ENCODE measurements at places on chromosomes 12 and 14.

- DNase-seq, result peak; percentile 35
Observed at GRCh38 chr12:115916910-115917668, 360.4 kb downstream of the MED13L start.

DNA sequence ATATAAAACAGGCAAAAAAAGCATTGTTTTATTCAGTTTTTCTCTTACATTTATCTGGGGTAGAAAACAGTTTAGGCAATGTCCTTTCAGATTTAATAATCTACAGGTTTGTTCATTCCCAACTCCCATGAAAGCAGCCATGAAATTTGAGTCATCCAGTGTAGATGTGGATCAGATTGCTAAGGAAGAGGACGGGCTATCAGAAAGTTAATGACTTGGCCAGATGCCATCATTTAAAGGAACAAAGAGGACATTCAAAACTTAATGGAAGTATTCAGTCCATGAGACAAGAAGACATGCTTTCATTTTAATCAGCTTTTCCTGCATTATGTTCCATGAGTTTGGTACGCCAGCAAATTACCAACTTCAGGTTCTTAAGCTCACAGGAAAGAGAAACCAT is 31.1 kb upstream of the POC1B start:
- DNase-seq, result no peak

- DNase-seq, result no peak
Observed at GRCh38 chr12:14167005-14167628, 185.7 kb upstream of the GRIN2B start.

GRCh38 chr12:43551971-43552559 is at the start of gene ADAMTS20:
ADAMTS20 (minus strand) TSS chr12:43552203; CDS start chr12:43551921, 282 bp downstream.
- DNase-seq, result no peak

DNA sequence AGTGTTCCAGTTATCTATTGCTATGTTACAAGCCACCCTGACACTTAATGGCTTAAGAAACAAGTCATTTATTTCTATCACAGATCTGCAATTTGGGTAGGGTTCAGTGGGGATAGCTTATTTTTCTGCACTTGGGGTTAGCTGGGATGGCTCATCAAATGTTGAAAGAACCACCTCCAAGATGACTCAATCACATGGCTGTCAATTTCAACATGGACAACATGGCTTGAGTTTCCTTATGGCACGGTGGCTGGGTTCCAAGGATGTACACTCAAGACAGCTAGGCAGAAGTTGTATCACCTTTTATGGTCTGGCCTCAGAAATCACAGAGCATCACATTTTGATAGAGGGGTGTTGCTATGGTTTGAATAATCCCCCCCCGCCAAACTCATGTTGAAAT is 24.5 kb upstream of the IGF1 start:
- no peak for DNase-seq

DNA sequence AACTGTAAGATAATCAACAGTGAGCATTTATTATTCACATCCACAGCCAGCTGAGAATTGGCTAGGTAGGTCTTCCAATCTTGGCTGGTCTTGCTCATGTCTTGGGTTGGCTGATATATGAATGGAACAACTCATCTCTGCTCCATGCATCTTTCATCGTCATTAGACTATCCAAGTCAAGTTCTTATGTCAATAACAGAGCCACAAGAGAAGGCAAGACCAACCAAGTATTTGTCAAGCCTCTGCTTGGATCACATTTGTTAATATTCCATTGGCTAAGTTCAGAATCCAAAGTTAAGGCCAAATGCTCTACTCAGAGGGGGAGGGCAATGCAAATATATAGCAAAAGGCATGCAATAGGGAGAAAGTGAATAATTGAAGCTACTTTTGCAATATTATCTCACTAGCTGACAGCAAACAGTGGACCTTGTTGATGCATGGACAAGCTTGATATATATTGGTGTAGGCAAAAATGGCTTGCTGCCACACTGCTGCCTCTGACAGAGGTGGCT is 53.1 kb downstream of the WASHC3 start:
- no peak for DNase-seq
